ENCODE measurements at places on chromosomes 6 and 20.

DNA sequence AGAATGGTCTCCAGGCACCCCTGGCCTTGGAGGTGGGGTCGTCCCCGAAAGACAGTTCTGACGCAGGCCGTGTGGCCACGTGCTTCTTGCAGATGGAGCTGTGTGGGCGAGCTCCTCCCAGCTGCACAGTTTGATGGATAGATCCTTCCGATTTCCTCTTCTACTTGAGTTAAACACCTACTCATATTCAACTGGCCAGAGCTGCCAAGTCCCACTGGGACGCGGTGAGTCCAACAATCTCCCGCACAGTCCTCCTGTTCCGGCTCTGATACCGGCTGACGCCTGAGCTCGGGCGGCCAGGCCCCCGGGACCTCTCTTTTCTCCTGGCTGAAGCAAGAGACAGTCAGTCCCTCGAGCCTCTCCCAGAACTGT, 57.9 kb upstream of the DACT2 start:
- DNase-seq: no peak

DNA sequence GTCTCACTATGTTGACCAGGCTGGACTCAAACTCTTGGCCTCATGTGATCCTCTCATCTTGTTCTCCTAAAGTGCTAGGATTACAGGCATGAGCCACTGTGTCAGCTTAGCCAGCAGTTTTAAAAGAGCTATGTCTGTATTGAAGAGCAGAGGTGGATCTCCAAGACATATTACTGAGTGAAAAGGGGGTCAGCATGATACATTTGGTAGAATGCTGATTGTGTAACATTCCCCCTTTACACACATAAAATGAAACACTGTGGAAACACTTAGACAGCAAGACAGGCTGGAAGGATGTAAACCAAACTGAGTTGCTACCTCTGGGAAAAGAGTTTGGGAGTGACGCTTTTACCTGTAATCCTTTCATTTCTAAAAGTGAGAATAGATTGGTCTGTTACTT, 1.7 kb upstream of the RIPOR3 start:
- DNase-seq: no peak

GRCh38 chr20:59994697-59995122, 36.5 kb downstream of the CDH26 start:
- DNase-seq: peak; percentile 69

GRCh38 chr6:149289966-149290365, 27.5 kb upstream of the TAB2 start:
- DNase-seq: no peak

- DNase-seq: no peak
These were observed 4.5 kb downstream of the SOX12 start for GRCh38 chr20:329851-330232.

DNA sequence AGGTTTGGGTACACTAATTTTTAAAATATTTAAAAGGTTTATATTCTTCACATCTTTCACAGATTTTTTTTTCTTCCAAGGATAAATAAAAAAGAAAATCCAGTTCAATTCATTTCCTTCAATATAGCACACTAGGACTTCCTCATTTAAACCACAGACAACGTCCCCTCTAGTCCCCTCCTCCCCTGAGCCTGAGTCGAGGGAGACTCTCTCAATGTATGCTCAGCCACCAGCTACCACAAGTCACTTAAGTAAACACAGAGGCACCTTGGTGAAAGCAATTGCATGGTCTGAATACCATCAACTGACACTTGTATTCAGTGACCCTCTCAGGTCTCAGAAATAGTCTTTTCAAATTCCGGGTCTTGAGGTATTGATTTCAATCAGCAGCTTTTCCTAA, 88.6 kb downstream of the SIM1 start:
- DNase-seq: no peak

DNA sequence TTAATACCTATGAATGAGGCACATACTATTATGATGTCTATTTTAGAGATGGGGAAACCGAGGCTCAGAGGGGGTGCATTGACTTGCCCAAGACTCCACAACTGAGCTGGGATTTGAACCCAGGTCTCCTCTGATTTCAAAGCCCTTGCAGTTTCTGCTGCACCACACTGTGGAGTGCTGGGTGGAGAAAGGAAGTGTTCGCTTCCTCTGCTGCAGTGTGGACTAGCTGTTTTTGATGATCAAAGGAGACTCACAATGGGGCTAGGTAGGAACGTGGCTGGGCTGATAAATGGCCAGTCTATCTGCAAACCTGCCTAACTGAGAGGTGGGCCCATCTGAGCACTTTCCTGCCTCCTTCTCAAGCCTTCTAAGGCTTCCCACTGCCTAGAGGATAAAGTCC, 87.2 kb downstream of the CD40 start:
- DNase-seq: no peak

DNA sequence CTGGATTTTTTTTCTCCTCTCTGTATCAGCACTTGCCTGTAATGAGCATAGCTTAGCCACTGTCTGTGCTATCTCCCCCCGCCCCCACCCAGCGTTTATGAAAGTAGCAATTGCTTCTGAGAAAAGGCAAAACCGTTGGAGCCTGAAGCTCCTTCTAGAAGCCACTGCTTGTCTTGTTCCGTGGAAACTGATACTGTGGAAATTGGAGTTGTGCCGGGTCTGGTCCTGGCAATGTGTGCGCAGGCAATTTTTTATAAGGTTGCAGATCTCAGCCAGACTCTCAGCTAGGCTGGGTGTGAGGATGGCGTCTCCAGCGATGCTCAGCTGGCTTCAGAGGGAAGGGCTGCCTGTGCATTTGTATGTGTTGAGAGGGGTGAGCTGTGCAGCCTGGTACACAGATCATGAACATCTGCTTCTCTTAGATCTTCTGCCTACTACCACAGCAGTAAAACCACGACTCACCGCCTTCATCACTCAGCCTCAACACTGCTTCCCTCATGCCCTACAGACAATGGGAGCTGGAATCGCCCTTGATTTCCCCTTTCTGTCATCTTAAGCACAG, 72.4 kb upstream of the GTSF1L start:
- DNase-seq: no peak

GRCh38 chr6:158863646-158864045, 44.5 kb upstream of the EZR start:
- DNase-seq: no peak

GRCh38 chr20:32063695-32064094, 11.7 kb downstream of the HCK start:
- DNase-seq: no peak

DNA sequence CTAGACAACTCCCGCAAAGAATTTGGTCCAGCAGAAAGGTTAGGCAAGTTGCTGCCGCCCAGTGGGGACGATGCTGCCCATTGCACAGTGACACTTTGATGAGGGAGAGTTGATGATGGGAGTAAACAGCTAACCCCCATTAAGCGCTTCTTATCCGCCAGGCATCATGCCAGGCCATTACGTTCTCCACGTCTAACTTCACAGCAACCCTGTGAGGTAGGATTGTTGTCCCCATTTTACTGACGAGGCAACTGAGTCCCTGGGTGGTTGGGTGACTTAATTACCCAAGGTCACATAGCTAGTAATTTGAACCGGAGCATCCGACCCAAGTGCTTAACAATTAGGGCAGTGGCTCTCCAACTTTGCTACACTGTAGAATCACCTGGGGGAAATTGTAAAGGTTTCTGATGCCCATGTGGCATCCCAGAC, 738 bp downstream of the RALGAPB start:
- DNase-seq: peak; percentile 9

GRCh38 chr6:115901896-115902295, 158.8 kb downstream of the FRK start:
- DNase-seq: no peak

- peak; percentile 29 for DNase-seq
These were observed 41.6 kb upstream of the CARMIL1 start for GRCh38 chr6:25237579-25237978.

DNA sequence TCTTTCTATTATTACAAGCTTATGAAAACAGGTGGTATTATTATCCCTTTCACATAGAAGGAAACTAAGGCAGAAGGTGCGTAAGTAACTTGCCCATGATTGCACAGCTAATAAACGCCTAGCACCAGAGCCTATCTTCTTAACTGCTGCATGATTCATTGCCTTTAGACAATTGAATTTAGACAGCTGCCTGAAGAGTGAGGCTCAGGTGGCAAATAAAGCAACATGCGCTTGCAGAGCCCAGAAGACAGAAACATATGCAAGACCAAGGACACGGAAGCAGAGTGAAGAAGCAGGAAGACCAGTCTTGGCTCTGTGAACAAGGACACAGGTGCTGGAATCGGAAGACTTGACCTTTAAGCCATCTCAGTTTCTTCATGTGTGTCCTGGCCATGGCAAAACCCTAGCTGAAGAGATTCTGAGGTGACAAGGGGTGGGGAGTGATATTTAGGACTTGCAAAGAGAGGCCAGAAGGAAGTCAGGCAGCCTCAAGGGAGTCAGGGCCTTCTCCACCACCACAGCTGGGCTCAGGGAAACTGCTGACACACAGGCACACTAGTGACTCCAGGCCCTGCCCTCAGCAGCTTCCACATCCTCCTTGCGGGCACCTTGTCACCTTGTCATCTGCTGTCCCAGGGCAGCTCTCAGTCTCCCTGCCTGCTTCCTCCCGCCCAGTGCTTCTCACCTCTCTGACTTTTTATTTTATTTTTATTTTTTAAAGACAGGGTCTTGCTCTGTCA, 91.7 kb upstream of the SLC22A16 start:
- DNase-seq: no peak

- DNase-seq: no peak
These were observed 143.6 kb downstream of the DST start for GRCh38 chr6:56499095-56499494.

DNA sequence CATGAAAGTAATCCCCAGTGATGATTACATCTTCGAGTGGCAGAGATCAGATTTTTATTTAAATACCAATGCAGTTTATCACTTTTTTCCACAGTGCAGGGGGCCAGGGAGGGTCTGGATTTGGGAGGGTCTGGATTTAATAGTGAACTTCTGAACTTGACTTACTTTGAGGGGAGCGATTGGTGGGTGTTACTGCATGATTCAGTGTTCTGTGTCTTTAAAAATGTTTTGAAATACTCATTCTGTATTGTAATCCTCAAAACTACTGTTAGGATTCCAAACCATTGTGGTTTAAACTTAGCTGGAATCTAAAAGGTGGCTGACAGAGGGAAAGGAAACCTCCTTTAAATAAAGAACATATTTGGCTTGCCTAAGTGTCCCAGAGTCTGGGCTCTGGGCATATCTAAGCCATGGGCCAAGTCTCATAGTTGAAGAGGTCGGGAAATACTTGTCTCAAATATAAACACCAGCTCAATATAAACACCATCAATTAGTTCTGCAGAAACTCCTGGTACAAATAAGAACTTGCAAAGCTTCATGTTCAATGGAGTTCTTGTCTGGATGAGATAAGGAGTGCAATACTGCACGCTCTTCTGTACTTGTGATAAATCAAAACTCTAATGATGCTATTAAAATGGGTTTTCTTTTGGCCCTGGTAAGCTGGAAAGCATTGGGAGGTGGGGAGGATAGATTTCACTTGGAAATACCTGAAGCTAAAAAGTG, 14.4 kb downstream of the JARID2 start:
- DNase-seq: no peak

DNA sequence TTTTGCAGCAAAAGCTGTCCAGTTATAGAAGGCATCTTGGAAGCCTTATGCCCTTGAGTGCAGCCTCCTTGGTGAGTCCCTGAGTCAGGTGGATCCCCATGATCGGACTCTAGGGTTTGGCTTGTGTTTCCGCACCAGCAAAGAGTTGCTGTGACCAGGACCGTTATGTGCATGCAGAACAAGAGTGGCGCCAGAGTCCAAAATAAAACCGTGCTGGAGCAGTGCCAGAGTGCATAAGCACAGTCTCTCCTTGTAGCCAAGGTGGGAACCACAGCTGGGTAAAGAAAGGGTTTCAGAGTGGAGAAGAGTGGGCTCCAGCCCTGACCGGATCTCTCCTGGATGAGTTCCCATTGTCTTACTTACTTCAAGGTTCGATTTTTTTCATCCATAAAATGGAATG, 58.6 kb downstream of the FOXA2 start:
- no peak for DNase-seq

GRCh38 chr20:1890469-1891262, 4.5 kb upstream of the SIRPA start:
- no peak for DNase-seq

DNA sequence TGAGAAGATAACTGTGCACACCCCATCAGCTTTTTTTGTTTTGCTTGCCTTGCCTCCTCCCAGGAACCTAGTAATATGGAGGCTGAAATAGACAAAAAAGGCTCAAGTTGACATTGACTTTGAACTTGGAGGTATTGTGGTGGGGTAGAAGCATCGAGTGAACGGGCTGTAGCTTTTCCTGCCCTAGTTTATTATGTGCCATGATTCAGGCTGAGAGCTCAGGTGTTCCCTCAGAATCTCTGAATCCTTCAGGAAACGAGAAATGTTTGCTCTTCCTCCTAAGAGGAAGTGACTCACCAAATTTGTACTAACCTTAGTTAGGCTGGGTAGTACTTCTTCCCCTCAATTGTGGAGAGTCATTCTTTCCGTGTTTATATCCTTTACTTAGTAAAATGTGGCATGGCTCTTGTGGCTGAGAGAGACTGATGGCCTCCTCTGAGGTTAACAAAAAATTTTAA, 98.8 kb downstream of the SASH1 start:
- DNase-seq: peak; percentile 65

- DNase-seq: no peak
These were observed 48.8 kb downstream of the EPB41L2 start for GRCh38 chr6:131014080-131014776.

- DNase-seq: no peak
These were observed 56.0 kb downstream of the MAP3K7 start for GRCh38 chr6:90530882-90531281.

GRCh38 chr6:41836022-41836659, 48.6 kb downstream of the TOMM6 start:
- DNase-seq: no peak

- no peak for DNase-seq
These were observed 46.2 kb downstream of the RPP40 start for GRCh38 chr6:4957521-4958231.

- no peak for DNase-seq
These were observed 102.8 kb downstream of the MOXD1 start for GRCh38 chr6:132298344-132298949.

GRCh38 chr6:26593278-26594130, 3.2 kb upstream of the ABT1 start:
- DNase-seq: no peak

- DNase-seq: no peak
These were observed 10.7 kb upstream of the HDDC2 start for GRCh38 chr6:125312478-125312877.

- peak; percentile 42 for DNase-seq
These were observed 445.8 kb upstream of the CITED2 start for GRCh38 chr6:139820210-139820609.

GRCh38 chr6:111994791-111995190, 59.1 kb upstream of the CCN6 start:
- DNase-seq: no peak

All from HFF-Myc (cell line).